ENCODE measurements at places on chromosomes 1 and 21.

DNA sequence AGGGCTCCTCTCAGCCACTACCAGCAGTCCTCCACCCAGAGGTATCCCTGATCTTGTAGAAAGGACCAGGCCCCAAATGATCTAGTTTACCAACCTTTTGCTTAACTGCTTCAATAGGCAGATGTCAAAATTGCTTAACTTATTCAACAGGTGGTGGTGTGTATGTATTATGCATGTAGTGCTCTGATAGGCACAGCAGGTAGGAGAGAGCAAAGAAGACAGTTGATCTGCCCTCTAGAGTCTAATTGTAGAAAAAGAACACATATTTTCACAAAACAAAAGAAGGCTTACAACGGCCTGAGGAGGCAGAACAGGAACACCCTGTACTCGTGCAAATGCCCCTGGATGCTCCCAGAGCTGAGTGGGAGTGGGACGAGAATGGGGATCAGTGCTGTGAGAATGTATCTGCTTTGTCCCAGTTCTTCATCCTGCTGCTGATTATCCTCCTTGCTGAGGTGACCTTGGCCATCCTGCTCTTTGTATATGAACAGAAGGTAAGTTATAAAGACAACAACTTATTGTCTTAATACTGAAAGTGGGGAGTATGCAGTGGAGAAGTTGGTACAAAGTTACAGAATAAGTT is 21.1 kb downstream of the CD53 start:
- no peak for DNase-seq

- DNase-seq: peak; percentile 62
These were observed at the start of gene PDXK for GRCh38 chr21:43718872-43719747. Gene PDXK, plus strand, starts transcription at chr21:43719129. Its CDS starts 166 bp downstream, at chr21:43719295.

GRCh38 chr1:33844166-33844565 is 19.7 kb upstream of the HMGB4 start:
- no peak for DNase-seq

GRCh38 chr1:246724731-246725095 is 504 bp downstream of the SCCPDH start:
- peak; percentile 54 for DNase-seq

DNA sequence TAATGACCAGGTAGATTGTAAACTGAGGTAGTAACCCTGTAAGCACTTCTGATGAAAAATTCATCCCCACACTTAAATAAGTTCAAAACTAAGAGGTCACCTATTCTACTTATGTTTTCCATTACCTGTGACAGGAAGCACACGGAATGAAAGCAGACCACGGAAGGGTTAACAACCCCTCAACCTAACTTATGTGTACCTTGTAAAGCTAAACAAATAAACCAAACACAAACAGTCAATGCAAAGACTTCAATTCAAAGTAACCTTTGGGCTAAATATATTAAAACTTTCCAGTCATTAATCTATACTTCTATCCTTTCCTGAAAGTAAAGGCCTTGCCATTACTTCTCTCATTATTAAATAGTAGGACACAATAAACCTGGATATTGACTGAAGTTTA is 7.0 kb downstream of the PPP1R15B start:
- no peak for DNase-seq

GRCh38 chr1:169312084-169312954 is 55.3 kb downstream of the NME7 start:
- peak; percentile 81 for DNase-seq
